Thymus (tissue), 14 donors: ENCODE measurements at places on chromosomes 12 and 14.

DNA sequence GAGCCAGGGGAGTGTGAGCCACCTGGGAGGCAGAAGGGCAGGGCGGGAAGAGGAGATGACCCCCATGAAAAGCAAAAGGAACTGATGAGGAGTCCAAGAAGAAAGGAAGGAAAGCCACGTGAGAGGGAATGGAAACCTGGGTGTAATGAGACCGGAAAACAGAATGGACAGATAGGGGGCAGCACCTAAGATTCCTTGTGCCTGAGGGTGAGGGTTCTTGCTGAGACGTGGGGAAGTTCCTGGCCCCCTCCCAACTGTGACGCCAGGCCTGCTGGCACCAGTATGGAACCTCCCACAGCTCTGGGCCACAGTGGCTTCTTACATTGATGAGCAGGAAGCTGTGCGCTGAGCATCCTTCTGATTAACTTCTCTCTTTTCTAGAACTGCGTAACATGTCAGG is 30.8 kb downstream of the TTC7B start:
- DNase-seq, result no peak

DNA sequence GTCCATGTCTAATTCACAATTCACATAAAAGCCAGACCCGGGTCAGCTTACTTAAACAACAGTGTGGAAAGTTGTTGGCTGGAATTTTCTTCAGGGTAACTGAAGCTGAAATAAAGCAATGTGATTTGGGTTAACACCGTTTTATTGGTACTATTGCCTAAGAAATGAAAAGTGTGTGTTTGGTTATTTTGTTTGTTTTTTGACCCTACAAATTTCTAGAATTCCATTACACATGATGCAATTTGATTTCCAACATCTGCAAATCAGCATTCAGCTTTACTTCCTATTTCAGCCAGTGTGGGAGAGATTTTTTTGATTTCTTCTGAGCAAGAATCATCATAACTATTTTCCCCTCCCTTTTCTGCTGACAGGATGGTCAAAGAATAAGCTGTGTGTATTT is 45.7 kb upstream of the CLMN start:
- no peak for DNase-seq

- DNase-seq, result no peak
Measured at GRCh38 chr14:94388384-94389103, at the start of gene SERPINA1. Gene SERPINA1 (minus strand): TSS chr14:94388602. CDS start chr14:94383237, 5,365 bp downstream.

- DNase-seq, result no peak
Measured at GRCh38 chr12:52327830-52328500, 6.8 kb upstream of the KRT83 start.

DNA sequence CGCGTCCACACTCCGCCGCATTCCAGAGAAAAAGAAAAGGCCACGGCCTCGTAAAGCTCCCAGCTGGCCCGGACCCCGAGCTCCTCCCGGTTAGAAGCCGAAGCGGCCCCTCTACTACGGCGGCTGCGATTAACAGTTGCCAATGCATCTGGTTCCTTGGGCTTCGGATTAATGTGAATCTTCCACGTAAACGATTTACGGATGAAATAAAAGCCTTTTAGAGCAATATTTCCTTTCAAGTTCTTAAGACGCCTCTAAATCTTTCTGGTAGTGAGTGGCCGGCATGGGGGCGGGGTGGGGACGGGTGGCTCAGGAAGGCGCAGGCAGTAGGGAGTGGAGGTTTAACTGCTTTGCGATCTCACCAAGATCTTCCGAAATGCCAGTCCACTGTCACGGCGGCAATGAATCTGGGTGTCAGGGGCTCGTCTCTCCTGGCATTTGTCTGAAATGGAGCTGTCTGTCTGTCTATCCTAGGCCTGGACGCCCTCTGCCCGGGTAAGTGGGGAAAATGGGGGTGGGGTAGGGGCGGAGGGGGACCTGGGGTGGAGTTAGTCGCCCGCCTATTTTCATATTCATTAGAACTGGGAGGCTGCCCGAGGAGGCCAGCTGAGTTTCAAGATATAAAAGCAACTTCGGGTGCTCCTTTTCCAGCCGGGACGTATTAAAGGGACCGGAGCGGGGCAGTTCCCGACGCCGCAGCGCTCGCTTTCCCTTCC is 413 bp upstream of the ALX1 start:
- DNase-seq, result no peak

- DNase-seq, result no peak
Measured at GRCh38 chr14:100680439-100681051, 46.1 kb upstream of the DLK1 start.

DNA sequence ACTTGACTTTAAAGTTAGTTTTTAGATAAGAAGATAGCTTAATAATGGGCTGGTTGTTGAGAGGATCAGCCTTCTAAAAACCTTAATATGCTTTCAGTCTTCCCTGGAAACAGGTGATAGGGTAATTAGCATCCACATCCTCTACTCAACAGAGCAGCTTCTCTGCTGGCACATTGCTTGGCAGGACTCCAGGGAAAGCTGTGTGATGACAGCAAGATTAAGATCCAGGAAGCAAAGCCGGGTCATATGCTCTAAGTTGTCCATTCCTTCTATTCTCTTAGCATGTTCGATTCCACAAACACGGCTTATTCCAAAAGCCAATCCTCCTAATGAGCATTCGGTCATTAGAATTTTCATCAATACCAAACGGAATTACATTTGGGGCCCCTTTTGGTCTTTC is 87.0 kb downstream of the HMGA2 start:
- no peak for DNase-seq

- DNase-seq, result no peak
Measured at GRCh38 chr12:591167-592023, 71.8 kb downstream of the NINJ2 start.

DNA sequence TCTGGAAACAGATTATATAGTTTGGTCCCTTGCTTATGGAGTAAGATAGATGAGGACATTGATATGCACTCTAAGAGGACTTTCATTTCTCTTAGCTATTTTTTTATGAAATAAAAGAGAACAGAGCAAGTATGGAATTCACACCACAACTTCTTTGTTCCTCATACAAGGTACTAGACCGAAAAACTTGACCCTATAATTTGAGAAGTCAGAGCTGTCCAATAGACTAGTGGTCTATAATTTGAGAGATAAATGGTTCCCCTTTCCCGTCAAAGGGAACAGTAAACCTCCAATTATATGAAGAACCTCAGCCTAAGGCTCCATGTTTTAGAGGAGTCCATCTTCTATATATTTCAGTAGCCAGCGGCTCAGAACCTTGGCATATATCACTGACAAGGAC is 58.5 kb upstream of the HIF1A start:
- no peak for DNase-seq

GRCh38 chr12:57927086-57927485 is 14.3 kb upstream of the ATP23 start:
- no peak for DNase-seq

GRCh38 chr14:74898083-74898482 is 16.4 kb downstream of the DLST start:
- DNase-seq, result no peak

- no peak for DNase-seq
Measured at GRCh38 chr12:111749391-111749790, 17.3 kb upstream of the ALDH2 start.

DNA sequence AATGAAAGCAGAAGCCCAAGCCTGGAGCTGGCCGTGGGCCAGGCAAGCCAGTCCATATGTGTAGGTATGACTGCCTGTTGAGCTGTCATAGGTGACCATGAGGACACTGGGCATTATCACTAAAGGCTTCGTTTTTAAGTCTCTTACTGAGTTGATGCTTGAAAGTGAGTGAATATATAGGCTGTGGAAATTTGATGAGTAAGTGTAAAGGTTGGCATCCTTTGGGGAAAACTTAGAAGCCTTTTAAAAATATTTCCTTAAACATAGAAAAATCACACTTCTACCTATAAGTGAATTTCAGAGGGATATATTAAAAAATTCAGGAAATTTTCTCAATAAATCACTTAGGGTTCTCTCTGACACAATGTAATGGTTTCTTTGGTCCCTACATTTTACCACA is 396.5 kb downstream of the FOXG1 start:
- no peak for DNase-seq

DNA sequence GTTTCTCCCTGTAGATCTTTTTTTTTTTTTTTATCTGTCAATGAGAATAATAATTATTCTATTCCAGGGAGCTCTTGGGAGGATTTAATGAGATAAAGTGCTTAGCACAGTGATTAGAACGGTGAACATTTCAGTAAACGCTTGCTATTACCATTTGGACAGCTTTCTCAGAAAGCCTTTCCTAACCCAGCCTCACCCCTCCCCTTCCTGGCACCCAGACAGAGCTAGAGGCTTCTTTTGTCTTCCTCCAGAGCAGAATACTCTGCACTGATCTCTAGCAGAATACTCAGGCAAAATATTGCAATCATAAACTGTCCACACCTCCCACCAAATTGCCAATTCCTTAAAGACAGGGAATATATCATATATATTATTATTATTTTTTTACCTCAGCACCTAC is 66.6 kb downstream of the ERGIC2 start:
- DNase-seq, result no peak

GRCh38 chr12:53045696-53046045 is 4.2 kb upstream of the TNS2 start:
- DNase-seq, result no peak

DNA sequence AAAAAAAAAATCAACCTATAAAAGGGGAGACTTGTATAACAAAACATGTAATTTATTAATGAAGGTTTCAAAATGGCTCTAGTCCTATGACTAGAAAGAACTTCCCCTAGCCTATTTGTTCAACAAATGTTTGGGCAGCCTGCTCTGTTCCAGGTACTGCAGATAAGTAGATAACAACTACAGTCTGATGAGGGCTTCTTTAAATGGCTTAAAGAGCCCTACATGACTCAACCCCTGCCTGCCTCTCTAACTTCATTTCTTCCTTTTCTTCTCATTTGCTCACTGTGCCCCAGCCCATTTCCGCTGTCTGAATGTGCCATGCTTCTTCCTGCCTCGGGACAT is 21.5 kb downstream of the ALDH6A1 start:
- DNase-seq, result no peak

- no peak for DNase-seq
Measured at GRCh38 chr14:20628063-20628854, 13.2 kb downstream of the OR6S1 start.

GRCh38 chr12:82848845-82849244 is 162.1 kb downstream of the TMTC2 start:
- DNase-seq, result no peak

GRCh38 chr12:24293549-24293948 is 344.1 kb upstream of the SOX5 start:
- no peak for DNase-seq

DNA sequence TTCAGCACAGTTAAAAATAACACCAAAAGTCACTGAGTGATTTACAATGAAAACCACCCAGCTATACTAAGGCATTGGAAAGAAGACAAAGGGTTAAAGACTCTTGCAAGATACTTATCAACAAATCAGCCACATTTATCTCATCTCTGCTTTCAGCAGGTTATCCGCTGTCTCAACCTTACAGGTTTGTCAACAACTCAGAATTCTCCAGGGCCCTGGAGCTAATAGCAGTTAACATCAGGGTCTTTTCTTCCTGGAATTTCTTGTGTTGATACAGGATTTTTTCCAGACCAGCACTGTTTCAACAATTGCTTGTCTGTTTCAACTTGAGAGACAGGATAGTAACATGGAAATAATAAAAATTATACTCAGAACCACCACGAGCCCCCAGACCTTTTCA is 3.5 kb downstream of the PKP2 start:
- DNase-seq, result no peak

GRCh38 chr12:4221258-4221620 is 52.3 kb upstream of the CCND2 start:
- DNase-seq, result no peak

DNA sequence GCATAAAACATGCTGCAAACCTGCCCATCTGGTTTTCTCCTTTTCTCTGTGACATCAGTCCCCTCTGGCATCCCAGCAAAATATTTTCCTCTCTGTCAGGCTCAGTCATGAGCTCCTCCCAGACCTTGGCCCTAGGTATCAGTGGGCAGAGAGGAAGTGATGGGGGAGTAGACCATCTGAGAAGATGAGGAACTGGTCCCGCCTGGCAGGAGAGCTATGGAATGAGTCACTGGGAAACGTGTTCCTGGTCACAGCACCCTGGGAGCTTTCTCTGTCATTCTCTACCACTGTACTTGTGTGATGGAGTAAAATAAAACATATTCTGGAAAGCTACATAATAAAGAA is 5.0 kb upstream of the SRSF9 start:
- no peak for DNase-seq

DNA sequence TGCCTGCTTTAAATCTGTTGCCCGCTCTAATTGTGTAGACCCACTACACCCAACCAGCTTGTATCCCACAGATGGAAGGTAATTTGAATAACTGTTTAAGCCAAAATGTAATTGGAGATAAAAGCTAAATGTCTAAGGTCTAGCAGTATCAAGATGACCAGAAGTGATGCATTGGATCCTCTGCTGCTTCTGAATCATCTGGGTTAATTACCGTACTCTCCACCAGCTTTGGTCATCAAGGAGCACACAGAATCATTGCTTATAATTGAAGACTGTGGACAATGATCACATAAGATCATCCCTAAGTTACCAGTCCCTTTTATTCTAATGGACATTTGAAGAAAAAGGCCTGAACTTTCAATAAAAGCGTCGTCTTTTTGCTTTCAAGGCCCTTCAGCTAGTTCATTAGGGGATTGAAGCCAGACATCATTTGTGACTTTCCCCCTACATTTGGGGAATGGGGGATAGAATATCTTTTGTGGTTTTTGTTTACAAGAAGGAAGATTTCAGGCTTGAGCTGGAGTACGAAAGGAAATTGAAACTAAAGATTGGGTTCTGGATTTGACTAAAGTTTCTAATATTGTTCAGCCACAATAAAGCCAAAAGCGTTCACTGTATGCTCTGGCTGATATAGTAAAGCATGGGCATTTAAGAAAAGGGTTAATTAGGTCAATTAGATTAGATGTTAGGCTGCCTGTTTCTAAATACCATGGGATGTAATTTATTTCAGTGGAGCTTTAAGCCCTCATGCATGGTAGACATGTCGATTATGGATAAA is 123.2 kb downstream of the CHST11 start:
- no peak for DNase-seq

- DNase-seq, result no peak
Measured at GRCh38 chr12:102735104-102735503, 181.9 kb downstream of the PAH start.

GRCh38 chr14:68974759-68975347 is 4.2 kb downstream of the ACTN1 start:
- DNase-seq, result no peak

- no peak for DNase-seq
Measured at GRCh38 chr12:96980991-96981414, 73.9 kb downstream of the NEDD1 start.
